NCI-H1930 (cell line): ENCODE measurements at places on chromosomes 2 and 18.

DNA sequence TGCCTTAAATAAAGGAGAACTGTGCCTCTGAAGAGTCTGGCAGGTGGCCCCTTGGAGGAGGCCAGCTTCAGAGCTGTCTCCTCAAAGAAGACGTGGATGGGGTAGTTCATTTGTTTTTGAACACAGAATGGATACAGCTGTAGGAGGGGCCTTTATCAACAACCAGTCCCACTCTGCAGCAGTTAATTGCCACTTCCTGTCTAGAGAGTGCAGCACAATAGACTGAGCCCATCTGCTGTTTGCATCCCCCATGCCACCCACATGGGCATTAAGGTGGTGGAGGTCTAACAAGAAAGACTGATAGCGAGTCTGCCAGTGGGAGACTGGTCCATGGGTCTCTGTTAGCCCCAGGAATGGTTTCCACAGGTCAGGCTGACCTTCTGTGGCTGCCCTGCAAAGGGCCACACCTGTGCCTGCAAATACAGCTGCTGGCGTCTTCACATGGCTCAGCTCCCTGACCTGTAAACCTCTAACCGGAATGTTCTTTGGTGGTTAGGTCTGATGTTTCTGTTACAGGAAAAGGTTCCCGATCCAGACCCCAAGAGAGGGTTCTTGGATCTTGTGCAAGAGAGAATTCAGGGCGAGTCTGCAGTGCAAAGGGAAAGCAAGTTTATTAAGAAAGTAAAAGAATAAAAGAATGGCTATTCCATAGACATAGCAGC is 153.3 kb upstream of the ITGA6 start:
- no peak for DNase-seq

GRCh38 chr2:9748577-9748976 is 94.7 kb upstream of the TAF1B start:
- no peak for DNase-seq

- no peak for DNase-seq
These were observed 50.7 kb upstream of the DDX18 start for GRCh38 chr2:117763804-117764203.

DNA sequence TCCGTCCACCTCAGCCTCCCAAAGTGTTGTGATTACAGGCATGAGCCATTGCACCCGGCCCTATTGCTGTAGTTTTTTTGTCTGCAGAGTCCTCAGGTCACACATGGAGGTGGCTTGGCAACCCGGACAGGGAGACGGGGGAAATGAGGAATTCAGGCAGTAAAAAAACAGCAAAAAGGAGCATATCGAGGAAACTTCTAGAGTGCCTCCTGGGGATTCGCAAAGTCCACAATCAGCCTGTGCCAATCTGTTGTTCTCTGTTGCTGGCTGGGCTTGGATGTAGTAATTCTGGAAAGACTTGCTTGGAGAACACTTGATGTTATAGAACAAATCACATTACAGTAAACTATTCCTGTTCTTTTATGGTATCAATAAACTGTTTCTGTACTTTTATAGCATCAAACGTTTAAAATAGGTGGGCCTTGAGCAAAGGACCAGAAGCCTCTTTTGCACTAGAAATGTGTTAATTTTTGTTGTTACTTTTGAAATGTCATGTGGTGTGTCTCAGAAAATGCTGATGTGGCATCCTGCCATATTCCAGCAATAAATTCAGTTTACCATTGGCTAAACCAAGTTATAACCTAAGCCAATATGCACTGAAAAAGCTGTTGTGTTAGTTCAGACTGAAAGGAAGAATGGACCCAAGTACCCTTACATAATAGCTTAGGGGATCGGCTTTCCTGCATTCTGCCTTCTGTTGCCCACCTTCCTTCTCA is 14.4 kb downstream of the ELAC1 start:
- DNase-seq = no peak

DNA sequence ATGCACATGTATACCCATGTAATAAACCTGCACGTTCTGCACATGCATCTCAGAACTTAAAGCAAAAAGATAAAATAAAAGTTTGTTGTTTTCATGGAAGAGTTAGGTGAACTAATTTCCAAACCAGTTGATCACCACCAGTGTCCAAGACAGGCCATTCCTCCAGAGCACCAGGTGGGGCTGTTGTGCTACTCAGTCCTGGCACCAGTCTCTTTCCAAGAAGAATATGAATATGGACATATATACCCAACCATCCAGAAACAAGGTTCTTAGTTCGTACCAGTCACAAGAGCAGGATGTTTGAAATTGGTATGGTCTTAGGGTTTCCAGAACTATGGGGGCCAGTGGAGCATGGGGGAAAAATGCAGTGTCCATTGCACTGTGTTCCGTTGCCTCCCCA is 17.2 kb upstream of the TNP1 start:
- DNase-seq = no peak

DNA sequence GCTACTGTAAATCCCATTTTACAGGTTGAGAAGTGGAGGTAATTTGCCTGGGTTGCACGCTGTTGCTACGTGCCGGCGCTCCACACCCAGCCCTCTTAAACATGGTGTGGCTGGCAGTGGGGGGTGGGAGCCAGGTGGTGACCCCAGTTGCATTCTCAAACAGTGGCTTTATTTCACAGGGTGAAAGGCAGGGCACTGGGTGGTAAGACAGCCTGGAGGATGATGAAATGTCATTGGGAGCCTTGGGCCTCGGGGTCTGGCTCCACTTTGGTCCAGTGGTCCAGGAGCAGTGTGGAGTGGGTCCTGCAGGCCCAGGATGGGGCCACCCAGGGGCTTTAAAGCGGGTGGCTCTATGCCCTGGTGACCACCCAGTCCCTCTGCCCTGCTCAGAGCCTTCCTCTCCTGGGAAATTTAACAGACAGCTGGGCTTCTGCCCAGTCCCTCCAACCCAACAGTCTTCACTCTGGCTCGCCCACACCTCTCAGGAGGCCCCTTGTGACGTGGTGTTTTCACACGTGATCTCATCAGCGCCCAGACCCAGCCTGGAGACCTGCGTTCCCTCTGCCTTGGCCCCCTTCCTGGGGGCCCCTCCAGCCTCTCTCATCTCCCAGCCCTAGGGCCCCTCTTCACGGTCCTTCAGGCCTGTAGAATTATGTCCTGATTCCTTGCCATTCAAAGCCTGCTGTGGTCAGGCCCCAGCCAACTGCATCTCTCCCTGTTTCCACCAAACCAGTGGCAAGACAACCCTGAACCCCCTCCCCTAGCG is 92.5 kb downstream of the INHBB start:
- no peak for DNase-seq

GRCh38 chr2:200430017-200430416 is 79.9 kb downstream of the KCTD18 start:
- no peak for DNase-seq
